ENCODE measurements at places on chromosomes 12 and 14. TPM values are rescaled to one million over a fixed set of nuclear protein-coding genes. Genes with fewer than 3 reads are reported as not detected.
A peak's percentile ranks its signal among the peaks of the same experiment; 100 is the strongest.

DNA sequence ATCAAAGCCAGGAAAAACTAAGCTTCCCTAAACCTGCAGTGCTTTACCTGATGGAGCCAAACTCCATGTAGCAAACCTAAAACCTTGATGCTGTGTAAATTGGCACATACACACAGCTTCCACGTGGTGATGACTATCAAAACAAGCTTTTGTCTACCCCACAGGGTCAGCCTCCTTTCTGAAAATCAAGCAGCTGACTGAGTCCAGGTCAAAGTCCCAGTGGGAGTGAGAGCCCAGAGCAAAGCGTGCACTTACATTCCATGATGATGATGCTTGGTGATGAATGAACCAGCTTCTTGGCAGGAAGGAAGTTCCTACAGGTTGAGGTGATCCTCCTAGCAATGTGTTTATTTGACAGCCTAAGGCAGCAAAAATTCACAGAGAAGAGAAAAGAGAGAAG lies 630.0 kb upstream of the TBX3 start:
- H3K4me1 ChIP-seq = no peaks in the 10 kb centered on the region
- H3K27ac ChIP-seq = no peak overlapping the region
- no peak for DNase-seq
- no peak overlapping the region for H3K4me3 ChIP-seq

DNA sequence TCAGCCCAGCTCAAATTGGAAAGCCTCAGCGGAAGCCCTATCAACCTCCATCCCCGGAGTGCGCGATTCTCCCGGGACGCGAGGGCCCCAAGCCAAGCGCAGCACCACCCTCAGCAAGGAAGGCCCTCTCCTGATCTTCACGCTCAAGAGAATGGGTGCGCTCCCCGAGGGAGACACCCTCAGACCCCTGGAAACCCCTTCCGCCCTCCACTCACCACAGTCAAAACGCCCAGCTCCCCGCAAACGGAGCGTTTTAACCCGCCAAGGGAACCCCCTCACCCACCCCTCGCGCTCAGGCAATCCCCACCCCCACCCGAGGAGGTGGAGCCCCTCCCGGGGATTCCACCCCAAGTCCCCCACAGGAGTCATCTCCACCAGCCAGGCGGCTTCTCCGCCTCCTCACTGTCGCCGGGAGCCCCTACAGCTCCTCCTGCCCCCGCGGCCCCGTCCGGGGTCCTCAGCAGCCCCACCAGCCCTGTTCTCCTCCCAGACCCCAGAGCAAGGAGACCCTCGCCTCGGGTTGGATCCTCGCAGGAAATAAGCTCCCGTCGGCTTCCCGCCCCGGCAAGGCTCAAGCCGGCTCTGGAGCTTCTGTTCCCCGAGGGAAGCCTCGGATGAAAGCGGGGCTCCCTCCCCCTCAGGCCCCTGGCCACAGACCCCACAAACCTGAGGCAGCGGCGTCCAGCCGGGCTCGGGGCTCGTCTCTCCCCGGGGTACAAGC lies 507 bp downstream of the BAZ2A start:
- H3K4me3 ChIP-seq = peak overlapping the region; percentile 97
- peak overlapping the region; percentile 96 for H3K27ac ChIP-seq
- no peak for DNase-seq

The ADAM21 gene
- total RNA-seq = 0.35 TPM

DNA sequence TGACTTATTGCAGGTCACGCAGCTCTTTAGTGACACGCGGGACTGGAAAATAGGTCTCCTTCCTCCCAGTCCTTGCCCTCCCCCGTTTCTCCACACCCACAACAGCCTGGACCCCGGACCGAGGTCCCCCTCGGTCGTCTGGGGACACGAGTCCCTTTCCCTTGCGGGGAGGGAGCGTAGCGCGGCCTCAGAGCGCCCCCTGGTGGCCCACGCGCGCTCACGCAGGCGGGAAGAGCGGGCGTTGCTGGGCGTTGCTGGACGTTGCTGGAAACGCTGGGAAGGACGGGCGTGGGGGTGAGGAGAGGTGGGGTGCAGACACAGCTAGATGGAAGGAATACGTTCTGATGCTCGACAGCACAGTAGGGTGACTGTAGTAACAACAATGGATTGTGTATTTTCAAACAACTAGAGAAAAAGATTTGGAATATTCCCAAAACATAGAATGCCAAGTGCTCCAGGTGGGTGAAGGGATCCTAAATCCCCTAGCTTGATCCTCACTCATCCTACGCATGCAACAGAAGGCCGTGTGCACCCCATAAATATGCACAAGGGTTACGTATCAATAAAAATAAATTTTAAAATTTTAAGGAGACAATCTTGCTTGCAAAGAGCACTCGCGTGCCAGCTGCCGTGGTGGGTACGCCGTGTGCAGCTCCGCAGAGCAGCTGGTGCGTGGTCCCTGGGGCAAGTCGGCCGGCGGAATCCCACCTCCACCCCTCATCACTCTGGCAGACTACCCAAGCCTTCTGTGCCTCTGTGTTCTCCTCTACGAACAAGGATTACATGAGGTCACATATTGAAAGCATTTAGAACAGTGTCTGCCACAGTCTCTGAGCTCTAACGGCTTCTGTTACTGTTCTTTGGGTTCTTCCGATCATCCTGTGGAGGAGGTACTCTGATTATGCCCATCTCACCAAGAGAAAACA lies 87.4 kb downstream of the B4GALNT3 start:
- H3K4me3 ChIP-seq = no peak overlapping the region
- no peaks in the 10 kb centered on the region for H3K27me3 ChIP-seq
- no peak for DNase-seq
- H3K27ac ChIP-seq = peak overlapping the region; percentile 86
- H3K4me1 ChIP-seq = no peaks in the 10 kb centered on the region
- peaks cover 4% of the 10 kb centered on the region for H3K36me3 ChIP-seq

DNA sequence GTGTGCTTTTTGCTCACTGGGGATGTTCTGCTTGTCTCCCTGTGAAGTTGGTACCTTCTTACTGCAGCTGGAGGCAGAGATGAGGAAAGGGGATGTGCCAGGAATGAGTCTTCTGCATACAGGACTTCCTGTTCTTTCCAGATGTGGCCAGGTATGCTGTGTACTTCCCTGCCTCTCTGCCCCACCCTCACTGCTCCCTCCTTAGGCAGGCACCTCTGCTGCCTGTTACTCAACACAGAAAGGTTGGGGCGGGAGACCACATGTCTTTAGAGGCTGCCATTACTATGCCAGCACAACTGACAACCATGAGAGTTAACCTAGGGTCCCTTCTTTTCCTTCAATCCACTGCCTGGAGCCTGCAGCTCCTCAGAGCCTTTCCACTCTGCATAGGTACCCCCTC lies 2.0 kb upstream of the OAS3 start:
- H3K27me3 ChIP-seq = no peaks in the 10 kb centered on the region
- no peak overlapping the region for H3K4me3 ChIP-seq
- no peaks in the 10 kb centered on the region for H3K36me3 ChIP-seq
- no peaks in the 10 kb centered on the region for H3K4me1 ChIP-seq

DNA sequence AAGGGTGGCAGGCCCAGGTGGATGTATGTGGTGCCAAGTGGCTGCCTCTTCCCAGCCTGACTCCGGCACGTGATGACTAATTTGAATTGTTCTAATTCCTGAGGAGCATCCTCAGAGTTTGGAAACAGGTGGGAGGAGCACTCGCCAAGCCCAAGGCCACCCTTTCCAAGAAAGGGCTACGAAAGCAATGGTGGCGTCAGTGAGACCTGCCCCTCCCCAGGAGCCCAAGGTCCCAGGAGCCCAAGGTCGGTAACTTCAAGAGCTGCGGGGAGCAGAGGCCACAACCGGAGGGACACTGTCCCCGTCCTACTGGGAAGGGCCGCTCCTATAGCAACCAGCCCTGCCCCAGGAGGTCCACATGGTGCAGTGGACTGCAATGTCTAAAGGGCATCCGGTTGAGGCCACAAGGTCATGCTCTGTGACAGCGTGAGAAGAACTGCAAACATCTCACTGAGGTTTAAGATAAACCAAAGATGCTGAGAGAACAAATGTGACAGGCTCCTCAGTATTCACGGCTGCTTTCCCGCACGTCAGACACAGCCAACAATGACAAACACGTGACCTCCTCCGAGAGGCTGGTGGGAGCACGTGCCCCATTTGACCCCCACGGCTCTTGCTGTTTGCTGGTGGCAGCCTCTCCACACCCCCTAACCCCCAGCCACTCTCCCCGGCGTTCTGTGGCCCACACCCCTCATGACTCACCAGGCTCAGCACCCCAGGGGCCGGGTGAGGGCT lies 79.6 kb downstream of the ITPK1 start:
- no peak for DNase-seq
- no peak overlapping the region for H3K4me3 ChIP-seq
- peaks cover 94% of the 10 kb centered on the region for H3K4me1 ChIP-seq
- peak overlapping the region; percentile 84 for H3K27ac ChIP-seq

The TMEM179 gene
- 2.2 TPM for total RNA-seq

DNA sequence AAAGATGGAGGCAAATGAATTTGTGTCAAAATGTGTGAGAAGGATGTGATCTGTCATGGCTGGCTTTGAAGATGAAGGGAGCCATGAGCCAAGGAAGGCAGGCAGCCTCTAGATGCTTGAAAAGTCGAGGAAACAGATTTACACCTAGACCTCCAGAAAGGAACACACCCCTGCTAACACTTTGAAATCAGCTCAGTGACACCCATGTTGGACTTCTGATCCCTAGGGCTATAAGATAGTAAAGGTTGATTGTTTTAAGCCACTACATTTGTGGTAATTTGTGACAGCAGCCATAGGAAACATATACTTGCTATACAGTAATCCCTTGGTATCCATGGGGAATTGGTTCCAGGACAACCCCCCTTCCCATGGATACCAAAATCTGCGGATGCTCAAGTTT lies 80.5 kb upstream of the DYRK2 start:
- no peaks in the 10 kb centered on the region for H3K27me3 ChIP-seq
- H3K27ac ChIP-seq = no peak overlapping the region
- no peak for DNase-seq
- H3K4me3 ChIP-seq = no peak overlapping the region

The TEP1 gene
- 11.9 TPM for total RNA-seq

The TAMALIN gene
- 23.2 TPM for total RNA-seq

GRCh38 chr12:63880742-63881263 lies 36.3 kb downstream of the SRGAP1 start:
- no peak overlapping the region for H3K4me3 ChIP-seq
- H3K4me1 ChIP-seq = no peaks in the 10 kb centered on the region
- no peak for DNase-seq
- H3K27ac ChIP-seq = no peak overlapping the region
- H3K36me3 ChIP-seq = no peaks in the 10 kb centered on the region

DNA sequence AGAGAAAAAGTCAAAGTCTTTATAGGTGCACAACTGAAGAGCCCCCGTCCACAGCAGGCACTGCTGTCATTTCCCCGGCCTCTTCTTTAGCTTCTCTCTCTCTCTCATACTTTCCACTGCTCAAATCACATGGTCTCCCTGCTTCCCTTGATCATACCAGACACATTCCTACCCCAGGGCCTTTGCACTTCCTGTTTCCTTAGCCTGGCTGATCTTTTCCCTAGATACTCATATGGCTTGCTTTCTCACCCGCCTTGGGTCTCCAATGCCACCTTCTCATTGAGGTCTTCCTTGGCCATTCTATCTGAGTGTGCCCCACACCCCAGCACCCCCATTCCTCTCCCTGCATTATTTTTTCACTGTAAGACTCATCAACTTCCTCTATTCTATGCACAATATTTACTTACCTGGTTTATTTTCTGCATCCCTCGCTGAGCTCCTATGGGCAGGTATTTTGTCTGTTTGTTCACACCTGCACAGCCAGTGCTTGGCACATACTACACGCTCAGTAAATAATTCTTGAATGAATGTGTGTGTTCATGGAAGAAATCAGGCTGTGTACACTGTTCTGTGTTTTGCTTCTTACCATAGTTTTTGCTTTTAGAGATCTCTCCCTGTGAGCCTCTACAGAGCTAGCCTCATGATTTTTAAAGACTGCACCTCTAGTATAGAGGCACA lies 31.9 kb downstream of the SERPINA1 start:
- no peaks in the 10 kb centered on the region for H3K4me1 ChIP-seq
- H3K4me3 ChIP-seq = no peak overlapping the region

DNA sequence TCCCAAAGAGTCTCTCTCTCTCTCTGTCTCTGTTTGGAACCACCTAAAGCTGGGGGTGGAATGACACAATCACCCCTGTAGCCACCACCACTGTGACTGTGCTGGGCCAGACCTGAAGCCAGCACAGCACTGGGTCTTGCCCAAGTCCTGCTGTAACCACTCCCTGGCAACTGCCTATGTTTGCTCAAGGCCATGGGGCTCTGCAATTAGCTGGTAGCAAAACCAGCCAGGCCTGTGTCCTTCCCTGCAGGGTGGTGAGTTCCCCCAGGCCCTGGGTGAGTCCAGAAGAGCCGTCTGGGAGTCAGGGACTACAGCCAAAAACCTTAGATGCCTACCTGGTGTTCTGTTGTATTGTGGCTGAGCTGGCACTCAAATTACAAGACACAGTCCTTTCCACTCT lies 50.8 kb downstream of the DGLUCY start:
- no peak for DNase-seq
- H3K27ac ChIP-seq = peak overlapping the region; percentile 27
- peaks cover 84% of the 10 kb centered on the region for H3K36me3 ChIP-seq
- no peak overlapping the region for H3K4me3 ChIP-seq
- no peaks in the 10 kb centered on the region for H3K4me1 ChIP-seq
- no peaks in the 10 kb centered on the region for H3K27me3 ChIP-seq

The KLRK1 gene
- total RNA-seq = 0.28 TPM

- H3K27ac ChIP-seq = no peak overlapping the region
- H3K4me3 ChIP-seq = no peak overlapping the region
Measured at GRCh38 chr12:1797991-1798640, 22.2 kb upstream of the LRTM2 start.

- DNase-seq = no peak
- H3K4me1 ChIP-seq = no peaks in the 10 kb centered on the region
- H3K36me3 ChIP-seq = peaks cover 12% of the 10 kb centered on the region
- H3K27ac ChIP-seq = no peak overlapping the region
Measured at GRCh38 chr12:51188359-51189051, 15.6 kb upstream of the TFCP2 start.

GRCh38 chr12:39892146-39892545 lies 213.7 kb downstream of the SLC2A13 start:
- H3K27me3 ChIP-seq = no peaks in the 10 kb centered on the region
- H3K36me3 ChIP-seq = no peaks in the 10 kb centered on the region
- no peak for DNase-seq

DNA sequence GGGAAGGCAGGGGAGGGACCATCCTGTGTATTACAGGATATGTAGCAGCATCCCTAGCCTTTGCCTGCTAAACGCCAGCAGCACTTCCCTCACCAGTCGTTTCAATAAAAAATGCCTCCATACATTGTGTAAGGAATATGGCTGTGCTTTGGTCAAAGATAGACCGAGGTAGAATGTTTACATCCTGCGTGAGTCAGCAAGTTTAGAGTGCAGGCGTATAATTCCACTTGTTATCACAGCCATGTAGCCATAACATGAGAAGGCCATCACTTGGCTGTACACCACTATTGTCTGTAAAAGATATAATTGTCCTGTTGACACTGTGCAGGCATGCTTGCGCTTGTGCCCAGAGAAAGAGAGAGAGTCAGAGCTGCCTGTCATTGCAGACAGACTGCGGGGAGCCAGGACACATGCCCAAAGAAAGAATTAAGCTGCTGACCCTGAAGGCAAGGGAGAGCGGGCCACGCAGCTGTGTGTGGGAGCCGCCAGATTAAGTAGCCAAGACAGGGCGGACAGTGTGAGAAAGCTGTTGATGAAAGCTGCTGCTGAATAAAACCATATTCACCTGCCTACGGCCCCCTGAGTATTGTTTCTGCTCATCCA lies 68.4 kb downstream of the CRACR2A start:
- H3K27me3 ChIP-seq = no peaks in the 10 kb centered on the region
- no peak overlapping the region for H3K4me3 ChIP-seq
- H3K27ac ChIP-seq = peak overlapping the region; percentile 37
